Eye (tissue), 1 donor: ENCODE measurements at places on chromosomes 11 and 22.

DNA sequence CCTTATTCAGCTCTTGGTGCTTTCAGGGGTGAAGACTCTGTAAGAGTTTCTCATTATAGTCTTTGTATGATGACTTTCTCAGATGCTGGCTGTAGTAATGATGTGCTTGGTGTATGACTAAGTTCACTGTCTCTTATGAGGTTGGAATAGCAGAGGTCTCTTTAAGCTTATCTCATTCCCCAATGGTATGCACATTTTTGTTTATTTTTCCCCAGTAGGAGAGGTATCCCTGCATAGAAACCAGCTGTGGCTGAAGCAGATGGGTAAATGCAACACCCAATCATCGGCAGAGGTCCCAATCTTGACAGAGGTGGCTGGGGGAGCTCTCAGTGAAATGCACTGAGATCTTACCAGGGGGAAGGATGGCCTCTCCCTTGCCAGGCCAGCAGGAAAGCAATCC is 34.6 kb downstream of the BBOX1 start:
- DNase-seq = no peak

GRCh38 chr11:38005597-38005996 is 1407.6 kb upstream of the RAG2 start:
- DNase-seq = peak; percentile 11

DNA sequence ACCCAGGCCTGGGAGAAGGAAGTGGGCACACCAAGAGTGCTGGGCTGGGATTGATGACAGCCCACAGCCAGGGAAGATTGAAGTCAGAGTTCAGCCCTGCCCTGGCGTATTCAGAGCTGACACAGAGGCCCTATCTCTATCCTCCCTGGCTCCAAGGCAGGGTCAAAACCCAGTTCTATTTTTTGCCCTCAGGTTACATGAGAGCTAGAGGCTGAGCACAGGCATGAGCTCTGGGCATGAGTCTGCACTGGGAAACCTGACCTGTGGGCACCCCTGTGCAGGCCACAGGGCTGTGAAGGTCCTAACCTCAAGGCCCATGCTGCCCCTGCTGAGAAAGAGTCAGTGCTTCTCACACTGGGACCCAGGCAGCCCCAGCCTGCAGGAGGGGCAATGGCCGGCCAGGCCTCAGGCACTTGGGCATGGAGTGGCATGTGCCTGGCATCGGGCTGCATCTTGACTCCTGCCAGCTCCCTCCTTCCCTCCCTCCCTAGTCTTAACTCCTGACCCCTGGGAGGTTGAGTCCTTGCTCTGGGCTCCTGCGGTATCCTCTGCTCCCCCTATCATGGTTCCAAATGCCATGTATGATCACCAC is 5.4 kb downstream of the SLC35E4 start:
- DNase-seq = no peak

GRCh38 chr11:95788921-95789505 is 569 bp downstream of the FAM76B start:
- DNase-seq = peak; percentile 85

DNA sequence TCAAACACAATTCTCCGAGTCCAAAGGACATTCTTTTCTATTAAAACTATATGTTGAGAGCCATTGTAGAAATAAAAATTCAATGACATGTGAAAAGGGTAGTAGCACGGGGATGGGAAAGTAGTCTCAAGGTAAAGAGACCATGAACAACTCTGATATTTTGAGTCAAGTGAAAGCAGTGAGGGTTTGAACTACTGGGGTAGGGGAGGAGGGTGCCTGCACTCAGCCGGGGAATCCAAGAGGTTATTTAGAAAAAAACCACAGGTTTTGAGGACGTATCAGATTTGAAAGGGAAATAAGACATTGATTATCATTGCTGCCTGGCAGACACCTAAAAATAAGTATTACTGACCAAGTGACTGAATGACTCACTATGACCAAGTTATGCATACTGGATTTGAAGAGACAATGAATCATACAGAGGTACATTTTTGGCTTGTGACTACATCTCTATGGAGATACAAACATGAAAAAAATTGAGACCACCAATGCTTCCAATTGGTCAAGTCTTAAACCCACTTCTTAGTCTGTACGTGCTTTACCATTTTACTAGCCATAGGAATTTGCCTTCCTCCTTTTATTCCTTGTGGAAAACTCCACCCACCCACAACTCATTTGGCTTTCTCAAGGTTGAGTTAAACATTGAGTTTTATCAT is 2.2 kb upstream of the OR52H1 start:
- DNase-seq = no peak

DNA sequence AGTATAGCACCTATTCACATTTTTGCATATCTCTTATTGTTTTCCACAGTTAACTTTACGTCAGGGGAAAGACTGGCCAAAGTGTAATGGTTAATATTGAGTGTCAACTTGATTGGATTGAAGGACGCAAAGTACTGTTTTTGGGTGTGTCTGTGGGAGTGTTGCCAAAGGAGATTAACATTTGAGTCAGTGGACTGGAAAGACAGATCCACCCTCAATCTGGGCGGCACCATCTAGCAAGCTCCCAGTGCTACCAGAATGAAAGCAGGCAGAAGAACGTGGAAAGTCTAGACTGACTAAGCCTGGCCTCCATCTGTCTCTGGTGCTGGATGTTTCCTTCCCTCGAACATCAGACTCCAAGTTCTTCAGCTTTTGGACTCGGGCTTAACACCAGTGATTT is 1900.7 kb upstream of the RAG2 start:
- no peak for DNase-seq

- no peak for DNase-seq
Measured at GRCh38 chr11:61564936-61565696, 15.8 kb downstream of the SYT7 start.

GRCh38 chr11:77758331-77758730 is 62.2 kb downstream of the RSF1 start:
- no peak for DNase-seq

GRCh38 chr11:103413266-103413888 is 304.2 kb downstream of the DYNC2H1 start:
- DNase-seq = no peak

DNA sequence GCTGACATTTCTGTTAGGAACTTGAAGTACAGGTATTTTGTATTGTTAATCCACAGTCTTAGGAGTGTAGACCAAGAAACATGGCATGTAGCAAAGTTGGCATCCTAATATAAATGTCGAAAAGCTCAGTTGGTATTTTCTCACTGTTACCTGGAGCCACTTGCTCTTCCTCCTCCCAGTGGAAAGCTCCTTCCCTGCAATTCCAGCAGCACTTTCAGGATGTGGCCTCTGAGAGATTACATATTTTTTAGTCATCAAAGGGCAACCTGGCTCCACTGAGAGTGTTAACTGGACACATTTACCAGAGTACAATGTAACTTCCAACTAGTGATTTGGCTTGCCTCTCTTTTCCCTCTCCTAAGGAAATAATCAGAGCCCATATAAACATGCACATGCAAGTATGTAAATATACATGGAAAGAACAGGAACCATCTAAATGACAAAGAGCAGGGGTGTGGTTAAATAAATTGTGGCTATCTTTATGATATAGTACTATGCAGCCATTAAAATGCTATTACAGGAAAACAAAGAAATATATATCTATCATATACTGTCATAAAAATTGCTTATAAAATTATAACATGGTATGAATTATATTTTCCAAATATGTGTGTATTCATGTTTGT is 14.3 kb upstream of the EED start:
- DNase-seq = no peak

GRCh38 chr11:113397821-113398220 is 10.2 kb downstream of the ANKK1 start:
- DNase-seq = no peak

DNA sequence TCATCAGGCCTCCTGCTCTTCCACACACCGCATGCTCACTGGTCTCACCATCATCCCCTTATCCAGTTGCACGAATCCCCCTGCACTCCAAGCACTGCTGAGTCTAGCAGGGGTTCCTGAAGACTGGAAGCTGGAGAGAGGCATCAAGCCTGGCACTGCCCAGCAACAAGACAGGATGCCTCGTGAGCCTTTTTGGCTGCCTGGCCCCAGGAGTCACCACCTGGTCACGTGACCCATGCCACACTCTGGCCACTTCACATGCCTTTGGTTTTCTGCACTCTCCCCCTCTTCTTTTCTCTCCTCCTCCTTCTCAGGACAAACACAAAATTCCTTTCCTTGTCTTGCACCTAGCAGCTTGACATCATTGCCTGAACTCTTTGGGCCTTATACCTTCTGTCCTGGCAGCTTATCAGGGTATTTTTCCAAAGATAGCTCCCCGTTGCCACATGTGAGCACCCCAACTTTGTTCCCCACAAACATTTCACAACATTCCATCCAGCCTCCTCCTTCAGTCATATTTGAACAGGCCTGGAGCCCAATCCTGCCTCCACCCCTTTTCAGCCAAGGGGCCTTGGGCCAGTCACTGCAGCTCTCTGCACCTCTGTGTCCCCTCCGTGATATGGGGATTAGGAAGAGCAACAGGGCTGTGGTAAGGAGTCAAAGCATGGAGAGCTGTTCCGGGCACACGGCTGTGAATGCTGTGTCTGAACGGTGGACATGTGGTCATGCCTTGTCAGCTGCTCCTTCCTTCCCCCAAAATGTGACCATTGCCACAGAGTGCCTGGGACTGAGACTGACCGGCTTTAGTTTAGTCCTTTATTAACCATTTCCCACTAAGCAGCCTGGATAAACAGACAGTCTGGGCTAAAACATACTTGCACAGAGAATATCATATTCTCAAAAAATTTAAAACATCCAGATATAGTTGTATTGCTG is 2.8 kb upstream of the PACSIN2 start:
- no peak for DNase-seq

DNA sequence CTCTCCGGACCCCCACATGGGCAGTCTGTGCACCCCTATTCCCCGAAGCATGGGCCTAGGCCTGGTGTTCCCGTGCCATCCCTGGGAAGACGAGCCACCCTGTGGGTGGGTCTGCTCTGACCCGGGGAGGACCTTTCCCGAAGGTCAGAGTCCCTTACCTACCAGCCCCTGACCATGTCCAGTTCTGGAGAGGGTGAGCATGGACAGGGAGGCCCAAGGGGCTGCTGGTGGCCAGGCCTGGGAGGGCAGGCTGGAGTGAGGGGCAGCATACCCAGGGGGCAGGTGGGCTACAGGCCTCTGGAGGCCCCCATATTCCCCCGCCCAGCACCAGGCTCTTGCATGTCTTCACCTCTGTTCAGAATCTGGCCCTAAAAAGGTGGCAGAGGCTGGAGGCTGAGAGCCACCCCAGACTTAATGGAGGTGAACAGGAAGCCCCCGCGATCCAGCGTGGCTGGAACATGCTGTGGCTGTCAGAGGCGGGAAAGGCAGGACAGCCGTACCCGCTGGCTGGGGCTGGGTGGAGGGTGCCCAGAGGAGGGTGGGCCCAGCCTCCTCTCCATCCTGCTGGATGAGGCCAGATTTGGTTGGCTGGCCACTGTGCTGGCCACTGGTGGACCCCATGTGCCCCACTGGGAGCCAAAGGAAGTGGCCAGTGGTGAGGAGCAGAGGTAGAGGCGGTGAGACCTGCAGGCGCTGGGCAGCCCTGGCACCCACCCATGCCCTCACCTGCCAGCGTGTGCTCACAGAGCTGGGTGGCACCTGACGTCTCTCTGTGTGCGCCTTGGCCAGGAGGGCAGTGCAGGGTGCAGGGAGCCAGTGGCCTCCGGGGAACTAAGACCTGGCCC is 11.2 kb upstream of the SYT8 start:
- no peak for DNase-seq

DNA sequence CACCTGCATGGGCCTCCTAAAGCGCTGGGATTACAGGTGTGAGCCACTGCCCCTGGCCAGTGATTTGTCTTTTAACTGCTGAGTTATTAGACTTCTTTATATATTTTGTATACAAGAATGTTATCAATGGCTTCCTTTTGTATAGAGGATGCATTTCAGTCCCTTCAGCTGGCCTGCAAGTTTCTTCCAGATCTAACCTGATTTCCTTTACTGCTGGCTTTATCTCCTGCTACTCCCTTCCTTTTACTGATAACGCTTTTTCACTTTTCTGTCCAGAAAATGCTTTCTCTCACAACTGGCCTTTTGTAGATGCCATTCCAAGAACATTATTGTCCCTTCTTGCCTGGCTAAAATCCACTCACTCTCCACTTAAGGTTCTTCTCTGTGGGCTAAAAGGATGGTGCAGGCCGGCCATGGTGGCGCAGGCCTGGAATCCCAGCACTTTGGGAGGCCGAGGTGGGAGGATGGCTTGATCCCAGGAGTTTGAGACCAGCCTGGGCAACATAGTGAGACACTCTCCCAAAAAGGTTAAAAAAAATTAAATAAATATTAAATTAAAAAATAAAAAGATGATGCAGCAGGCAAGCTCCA is 118.1 kb downstream of the NECTIN1 start:
- DNase-seq = no peak

- peak; percentile 28 for DNase-seq
Measured at GRCh38 chr11:34549271-34549670, 35.7 kb upstream of the ELF5 start.

GRCh38 chr11:69032833-69033232 is 15.9 kb upstream of the TPCN2 start:
- no peak for DNase-seq

DNA sequence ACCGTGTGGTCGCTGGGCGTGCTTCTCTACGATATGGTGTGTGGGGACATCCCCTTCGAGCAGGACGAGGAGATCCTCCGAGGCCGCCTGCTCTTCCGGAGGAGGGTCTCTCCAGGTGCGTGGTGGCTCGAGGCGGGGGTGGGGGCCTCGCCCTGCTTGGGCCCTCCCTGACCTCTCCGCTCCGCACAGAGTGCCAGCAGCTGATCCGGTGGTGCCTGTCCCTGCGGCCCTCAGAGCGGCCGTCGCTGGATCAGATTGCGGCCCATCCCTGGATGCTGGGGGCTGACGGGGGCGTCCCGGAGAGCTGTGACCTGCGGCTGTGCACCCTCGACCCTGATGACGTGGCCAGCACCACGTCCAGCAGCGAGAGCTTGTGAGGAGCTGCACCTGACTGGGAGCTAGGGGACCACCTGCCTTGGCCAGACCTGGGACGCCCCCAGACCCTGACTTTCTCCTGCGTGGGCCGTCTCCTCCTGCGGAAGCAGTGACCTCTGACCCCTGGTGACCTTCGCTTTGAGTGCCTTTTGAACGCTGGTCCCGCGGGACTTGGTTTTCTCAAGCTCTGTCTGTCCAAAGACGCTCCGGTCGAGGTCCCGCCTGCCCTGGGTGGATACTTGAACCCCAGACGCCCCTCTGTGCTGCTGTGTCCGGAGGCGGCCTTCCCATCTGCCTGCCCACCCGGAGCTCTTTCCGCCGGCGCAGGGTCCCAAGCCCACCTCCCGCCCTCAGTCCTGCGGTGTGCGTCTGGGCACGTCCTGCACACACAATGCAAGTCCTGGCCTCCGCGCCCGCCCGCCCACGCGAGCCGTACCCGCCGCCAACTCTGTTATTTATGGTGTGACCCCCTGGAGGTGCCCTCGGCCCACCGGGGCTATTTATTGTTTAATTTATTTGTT is 2.4 kb downstream of the PIM3 start:
- DNase-seq = no peak
